ENCODE measurements at places on chromosomes 2 and 18.

- DNase-seq: no peak
Observed at GRCh38 chr2:8684540-8684877, 2.7 kb downstream of the ID2 start.

DNA sequence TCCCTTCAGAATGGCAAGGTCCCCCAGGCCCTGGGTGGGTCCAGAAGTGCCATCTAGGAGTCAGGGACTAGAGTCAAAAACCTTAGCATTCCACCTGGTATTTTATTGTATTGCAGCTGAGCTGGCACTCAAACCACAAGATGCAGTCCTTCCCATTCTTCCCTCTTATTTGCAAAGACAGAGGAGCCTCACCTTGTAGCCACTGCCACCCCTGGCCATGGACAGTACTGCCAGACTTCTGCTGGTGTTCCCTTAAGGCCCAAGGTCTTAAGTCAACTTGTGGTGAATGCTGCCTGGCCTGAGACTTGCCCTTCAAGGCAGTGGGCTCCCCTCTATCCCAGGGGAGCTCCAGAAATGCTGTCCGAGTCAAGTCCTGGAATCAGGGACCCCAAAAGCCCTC is 6.9 kb downstream of the UGT1A10 start:
- DNase-seq: no peak

DNA sequence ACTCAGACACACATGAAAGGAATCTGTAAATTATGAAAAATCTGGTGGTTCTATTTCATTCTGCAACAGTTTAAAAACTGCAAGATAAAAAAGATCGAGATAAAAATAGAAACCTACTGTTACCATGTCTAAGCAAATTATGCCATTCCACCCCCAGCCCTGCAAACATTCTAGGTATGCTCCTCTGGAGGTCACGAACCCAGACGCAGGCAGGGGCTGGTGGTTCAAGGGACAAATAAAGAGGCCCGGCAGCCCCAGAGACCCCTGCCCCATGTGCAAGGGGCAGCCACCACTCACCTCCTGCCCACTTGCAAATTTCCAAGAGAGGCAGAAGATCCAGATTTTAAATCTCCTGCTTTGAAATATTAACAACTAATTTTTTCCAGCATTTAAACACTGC is 210.5 kb downstream of the ANAPC1 start:
- DNase-seq: no peak

GRCh38 chr2:49029406-49029805 is 124.9 kb downstream of the FSHR start:
- DNase-seq: no peak

DNA sequence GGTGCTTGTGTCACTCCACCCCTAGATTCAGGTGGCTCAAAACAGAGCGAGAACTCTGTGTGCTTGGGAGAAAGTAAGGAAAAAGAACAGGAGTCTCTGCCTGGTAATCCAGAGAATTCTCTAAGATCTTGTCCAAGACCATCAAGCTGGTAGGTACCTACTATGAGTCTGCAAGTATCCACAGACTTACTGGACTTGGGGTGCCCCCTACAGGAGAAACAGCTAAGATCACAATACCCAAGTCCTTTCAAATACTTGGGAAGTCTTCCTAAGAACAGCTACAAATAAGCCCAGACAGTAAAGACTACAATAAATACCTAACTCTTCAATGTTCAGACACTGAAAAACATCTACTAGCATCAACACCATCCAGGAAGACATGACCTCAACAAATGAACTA is 1143.6 kb upstream of the ACVR2A start:
- DNase-seq: no peak

DNA sequence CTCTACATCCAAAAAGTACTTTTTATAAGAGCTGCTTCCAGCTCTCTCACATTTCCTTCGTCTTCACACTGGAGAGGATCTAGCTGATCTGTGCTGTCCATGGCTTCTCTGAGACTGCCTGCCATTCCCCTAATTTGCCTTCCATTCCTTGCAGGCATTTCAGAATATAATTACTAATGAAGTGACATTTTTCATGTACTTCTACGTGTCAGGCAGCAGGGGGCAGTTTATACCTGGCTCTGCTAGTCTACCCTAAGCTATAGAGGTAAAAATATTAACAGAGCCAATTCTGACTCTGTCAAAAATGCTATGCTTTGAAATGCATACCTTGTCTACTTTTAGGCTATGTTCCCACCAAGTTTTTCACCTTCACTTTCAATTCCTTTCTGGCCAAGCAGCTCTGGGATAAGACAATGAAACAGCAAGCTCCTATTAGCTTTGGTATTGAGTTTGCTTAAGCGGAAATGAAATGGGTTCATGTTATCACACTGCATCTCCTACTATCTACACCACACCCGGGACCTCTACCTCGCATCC is 81.9 kb downstream of the MEP1B start:
- peak; percentile 3 for DNase-seq

- no peak for DNase-seq
Observed at GRCh38 chr18:24326211-24326610, 71.4 kb downstream of the OSBPL1A start.

GRCh38 chr2:226836548-226836885 is 663 bp downstream of the RHBDD1 start:
- no peak for DNase-seq

GRCh38 chr2:78439122-78439521 is 586.4 kb upstream of the REG3G start:
- no peak for DNase-seq

GRCh38 chr2:39954346-39954745 is 175.3 kb upstream of the THUMPD2 start:
- no peak for DNase-seq
